ENCODE measurements at places on chromosomes 16 and 17.

DNA sequence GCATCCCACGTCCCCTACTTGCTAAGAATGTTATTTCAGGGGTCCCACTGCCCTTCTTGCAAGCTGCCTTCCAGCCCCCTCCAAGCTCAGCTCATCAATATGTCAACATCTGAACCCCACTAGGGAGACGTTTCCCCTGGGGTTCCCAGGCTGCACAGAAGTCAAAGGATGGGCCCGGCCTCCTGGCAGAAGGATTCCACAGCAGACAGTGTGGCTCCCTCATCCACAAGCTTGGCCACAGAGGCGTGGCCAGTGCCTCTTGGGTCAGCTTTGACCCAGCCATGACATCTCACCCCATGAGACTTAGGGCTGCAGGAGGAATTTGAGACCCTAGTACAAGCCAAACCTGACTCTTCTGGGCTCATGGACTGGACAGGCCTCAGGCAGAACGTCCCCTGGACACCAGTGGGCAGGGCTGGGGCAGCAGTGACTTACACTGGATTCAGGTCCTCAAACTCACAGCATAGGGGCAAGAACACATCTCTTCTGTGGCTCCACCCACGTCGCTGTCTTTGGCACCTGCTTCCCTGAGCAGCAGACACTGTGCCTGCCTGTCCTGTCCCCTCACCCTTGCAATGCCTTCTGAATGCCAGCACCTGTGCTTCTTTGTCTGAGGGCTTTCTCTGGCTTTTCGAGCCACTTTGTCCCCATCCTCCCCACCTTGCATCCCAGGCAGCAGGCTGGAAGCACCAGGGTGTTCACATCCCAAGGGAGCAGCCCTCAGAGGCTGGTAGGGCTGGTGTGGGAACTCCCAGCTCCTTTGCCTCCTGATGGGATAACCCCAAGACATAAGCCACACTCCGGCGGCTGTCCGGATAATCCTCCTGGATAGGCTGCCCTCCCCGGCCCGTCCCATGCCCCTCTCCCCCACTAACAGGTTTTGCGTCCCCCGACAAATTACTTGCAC, 56.0 kb upstream of the ENPP7 start:
- no peak for DNase-seq

- peak; percentile 67 for DNase-seq
Measured at GRCh38 chr17:77233635-77234334, 93.0 kb downstream of the SEC14L1 start.

DNA sequence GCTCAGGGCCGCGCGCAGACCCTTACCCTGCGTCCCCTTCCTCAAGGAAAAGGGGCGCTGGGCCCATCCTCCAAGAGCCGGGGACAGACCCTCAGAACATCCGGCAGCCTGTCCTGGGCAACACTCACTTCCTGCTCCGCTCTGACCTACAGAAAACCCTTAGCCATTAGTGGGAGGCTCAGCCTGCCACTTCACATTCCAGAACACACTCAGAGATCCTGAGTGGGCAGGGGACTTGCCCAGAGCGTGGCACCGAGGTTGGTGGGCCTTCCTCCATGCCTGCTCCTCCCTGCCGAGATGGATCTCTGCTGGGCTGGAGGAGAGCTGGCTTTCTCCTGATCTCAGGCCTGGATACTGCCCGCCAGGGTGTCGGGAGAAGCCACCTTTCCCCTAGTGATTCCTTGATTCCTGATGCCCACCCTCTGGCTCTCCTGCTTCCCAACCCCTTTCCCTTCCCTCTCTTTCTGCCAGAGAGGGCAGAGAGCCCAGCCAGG, 1.5 kb downstream of the SCARF1 start:
- DNase-seq: peak; percentile 65

- DNase-seq: no peak
Measured at GRCh38 chr17:55768936-55769624, 18.2 kb downstream of the PCTP start.

GRCh38 chr16:5354645-5355044, 257.1 kb upstream of the EEF2KMT start:
- no peak for DNase-seq

DNA sequence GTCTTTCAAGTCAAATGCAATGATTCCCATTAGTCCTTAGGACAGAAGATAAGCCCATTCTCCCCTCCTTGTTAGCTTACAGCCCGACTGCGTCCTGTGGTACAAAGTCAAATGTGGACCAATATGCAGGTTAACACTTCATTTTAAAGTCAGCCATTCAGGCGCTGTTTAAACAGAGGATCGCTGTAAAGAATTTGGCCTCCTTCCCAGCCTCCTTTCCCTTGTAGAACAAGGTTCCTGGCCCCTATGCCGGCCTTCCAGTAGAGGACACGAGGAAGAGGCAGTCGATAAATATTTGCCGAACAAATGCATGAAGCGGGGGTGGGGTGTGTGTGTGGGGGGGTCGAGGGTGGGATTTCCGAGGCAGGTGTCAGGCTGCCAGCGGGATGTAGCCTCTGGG, 4.3 kb downstream of the SDK2 start:
- DNase-seq: no peak

DNA sequence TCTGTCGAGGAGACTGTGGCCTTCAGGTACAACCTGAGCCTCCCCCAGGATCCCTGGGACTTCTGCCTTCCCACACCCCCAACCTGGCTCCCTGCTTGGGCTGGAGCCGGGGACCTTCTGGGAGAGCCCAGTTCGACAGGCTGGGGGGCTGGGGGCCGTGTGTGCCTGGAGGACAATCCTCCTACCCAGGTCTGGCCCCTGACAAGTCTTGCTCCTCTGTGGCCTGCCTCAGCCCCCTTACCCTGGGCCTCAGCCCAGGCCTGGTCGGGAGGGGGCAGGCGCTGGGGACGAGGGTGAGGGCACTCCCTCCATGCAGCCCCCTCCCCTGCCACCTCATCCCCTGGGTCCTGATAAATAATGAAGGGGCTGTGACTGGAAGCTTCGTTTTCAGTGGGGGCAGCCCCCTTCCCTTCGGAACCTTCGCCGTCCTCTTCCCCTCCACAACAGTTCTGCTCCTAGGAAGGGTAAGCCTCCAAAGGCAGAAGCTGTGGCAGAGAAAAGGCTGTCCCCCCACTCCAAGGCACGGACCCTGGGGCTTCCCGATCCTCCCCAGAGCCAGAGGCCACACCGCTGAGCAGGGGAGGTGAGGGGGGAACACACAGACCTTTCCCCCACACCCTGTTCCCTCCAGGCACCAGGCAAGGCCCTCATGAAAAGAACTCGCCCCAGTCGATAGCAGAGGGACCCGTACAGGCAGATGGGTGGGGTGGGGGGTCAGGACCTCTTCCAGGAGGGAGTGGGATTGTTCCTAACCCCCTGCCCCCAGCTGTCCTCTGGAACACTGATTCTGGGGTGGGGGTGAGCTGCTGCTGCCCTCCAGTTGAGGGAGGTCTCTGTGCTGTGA, 5.0 kb upstream of the BAHCC1 start:
- DNase-seq: no peak

DNA sequence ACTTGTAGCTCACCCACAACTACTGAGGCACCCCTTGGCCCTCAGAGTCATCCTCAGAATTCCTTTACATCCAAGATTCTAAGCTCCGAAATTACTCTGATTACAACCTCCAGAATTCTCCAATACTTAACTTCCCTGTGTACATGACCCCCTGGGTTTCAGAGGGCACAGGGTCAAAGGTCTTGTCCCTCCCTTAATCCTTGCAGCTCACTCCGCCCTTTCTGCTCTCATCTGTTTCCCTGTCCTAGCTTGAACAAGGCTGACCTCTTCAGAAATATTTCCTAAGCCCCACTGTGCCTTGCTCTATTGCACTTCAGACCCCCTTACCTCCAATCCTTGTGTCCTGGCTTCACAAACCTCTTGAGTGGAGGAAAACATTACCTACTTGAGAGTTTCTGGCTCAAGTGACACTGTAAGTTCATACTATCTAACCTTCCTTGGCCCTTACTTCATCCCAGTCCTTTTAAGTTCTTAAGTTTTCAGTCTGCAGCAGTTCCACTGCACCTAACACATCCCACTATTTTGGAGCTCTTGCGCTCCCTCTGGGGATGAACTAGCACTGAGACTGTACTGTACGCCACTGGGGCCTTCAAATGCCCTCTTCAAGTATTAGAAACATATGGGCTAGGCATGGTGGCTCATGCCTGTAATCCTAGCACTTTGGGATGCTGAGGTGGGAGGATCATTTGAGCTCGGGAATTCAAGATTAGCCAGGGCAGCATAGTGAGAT, 6.2 kb downstream of the N4BP1 start:
- no peak for DNase-seq

DNA sequence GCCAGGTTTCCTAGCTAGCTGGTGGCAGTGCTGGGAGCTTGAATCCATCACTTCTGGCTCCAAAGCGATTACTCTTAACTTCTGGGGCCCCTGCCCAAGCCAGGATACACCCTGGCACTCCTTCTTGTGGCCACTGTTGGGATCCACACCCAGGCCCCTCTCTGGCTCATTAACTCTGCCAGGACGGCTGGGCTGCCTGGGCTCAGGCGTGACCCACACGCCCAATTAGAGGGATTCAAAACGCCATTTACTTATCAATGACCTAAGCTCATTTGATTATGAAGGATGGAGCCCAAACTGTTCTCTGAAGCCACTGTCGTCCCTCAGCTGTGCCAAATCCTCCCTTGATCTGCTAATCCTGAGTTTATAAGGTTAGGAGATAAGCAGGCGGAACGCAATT, 79.7 kb upstream of the BRD7 start:
- no peak for DNase-seq

DNA sequence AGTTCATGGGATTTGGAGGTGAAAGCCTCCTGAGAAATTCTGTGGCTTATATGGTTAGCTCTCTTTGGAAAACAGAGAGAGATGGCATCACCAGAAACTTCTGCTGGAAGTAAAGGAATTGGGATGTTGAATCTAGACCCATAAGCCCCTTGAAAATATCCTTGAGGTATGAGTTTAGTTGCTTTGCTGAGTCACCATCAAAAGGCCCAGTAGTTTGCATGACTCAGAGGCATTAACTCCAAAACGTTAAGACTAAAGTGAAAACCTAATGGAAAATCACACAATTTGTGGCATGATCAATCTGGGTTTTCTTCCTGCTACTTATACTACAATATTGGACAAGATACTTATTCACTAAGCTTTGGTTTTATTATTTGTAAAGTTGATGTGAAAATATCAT, 349.2 kb upstream of the SALL1 start:
- no peak for DNase-seq

DNA sequence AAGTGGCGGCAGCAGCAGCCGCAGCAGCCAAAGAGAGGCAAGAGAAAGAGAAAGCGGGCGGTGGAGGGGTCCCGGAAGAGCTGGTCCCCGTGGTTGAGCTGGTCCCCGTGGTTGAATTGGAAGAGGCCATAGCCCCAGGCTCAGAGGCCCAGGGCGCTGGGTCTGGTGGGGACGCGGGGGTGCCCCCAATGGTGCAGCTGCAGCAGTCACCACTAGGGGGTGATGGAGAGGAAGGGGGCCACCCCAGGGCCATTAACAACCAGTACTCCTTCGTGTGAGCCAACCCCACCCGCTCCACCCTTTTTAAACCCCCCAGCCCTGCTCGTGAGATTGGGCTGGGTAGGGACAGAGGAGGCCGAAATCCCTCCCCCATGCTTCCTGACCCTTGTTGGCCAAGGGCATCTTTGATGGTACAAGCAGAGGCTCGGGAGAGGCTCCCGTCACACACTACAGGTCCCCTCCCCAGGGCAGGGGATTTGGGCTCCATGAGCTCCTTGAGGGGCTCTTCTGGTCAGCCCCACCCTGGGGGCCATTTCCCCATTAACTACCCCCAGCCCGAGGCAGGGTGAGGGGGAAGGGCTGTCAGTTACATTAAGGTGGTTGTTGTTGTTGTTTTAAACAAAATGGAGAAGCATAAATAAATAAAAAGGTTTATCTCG, 4.6 kb upstream of the ATP2A1 start:
- DNase-seq: peak; percentile 88

DNA sequence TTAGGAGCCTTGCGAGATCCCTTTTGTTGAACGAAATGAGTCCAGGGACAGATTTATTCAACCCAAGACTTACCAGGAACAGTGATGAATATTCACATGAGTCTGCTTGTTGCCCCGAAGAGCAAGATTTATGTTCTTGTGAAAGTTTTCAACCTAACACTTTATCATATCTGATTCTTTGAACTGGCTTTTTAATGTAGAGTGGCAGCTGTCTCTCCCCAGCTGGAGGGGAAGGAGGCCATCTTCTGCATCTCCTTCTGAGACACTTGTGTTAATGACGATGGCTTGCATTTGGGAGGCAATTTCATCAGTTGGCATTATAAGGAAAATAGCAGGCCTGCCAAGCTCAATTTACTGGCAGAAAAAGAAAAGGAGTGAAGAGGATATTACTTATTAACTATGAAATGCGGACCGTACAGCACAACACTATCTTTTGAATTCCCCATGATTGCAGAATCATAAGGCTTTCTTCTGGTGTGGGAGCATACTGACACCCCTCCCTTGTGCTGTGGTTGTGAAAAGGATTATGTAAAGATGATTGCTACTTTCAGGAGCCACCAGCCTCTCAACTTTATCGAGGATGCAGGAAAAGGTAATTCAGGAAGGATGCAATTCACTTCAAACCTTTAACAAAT, 35.7 kb downstream of the SMARCE1 start:
- peak; percentile 55 for DNase-seq

GRCh38 chr17:82079001-82079677, 13.5 kb upstream of the DUS1L start:
- DNase-seq: no peak

- DNase-seq: no peak
Measured at GRCh38 chr16:53904533-53904932, 200.6 kb downstream of the FTO start.

DNA sequence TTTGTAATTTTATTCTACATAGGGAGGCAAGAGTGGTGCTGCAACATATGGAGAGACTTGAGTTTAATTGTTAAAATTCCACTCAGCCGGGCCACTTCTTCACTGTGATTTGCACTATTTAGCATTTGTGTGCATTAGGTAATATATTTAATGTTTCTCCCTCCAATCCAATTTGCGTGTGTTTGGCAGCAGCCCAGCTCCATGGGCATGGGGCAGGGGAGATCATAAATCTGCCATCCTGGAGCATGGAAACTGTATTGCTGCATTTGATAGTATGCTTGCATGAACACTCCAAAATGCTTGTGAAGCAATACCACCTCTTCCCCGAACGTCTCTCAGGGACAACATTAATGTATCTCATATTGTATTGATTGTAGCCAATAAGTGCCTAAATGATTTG, 339.1 kb upstream of the RBFOX1 start:
- no peak for DNase-seq

DNA sequence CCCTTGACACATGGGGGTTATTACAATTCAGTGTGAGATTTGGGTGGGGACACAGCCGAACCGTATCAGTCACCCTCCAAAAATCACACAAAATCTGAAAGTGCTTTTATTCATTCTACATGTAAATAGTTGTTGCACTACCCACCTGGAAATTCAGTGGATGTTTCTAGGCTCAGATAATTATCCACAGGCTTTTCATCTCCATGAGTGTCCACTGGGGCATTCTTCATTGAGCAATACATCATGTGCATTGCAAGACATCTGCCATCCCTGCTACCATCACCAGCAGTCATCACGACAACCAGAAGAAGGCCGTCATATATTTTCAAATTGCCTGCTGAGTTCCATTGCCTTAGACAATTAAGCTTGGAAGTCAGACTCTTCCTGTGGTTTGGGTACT, 330.8 kb downstream of the WWOX start:
- DNase-seq: no peak

Data from activated CD4-positive, alpha-beta T cell treated with anti-CD3 and anti-CD28 coated beads, Interleukin-2, amount 10 ng/mL, durations not matched to agents 24 days and 14 days (primary cell).